ENCODE measurements at places on chromosomes 3 and 15.

- no peak for DNase-seq
Measured at GRCh38 chr15:34018021-34018645, 20.9 kb downstream of the AVEN start.

DNA sequence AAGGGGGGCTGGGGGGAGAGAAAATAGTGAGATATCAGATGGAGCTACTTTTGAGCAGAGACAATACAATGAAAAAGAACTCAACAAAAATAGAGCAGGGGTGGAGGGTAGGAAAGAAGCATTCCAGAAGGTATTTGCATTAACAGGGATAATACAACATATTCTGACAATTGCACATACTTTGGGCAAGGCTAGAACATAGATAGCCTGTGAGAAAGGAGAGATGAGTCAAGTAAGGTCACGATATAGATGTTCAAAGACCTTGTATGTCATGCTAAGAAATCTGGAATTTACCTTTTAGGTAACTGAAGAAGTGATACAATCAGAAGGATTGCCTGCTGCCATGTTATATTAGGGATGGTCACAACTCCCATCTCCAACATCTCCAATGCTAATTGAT lies 155.2 kb downstream of the GSK3B start:
- DNase-seq, result no peak

DNA sequence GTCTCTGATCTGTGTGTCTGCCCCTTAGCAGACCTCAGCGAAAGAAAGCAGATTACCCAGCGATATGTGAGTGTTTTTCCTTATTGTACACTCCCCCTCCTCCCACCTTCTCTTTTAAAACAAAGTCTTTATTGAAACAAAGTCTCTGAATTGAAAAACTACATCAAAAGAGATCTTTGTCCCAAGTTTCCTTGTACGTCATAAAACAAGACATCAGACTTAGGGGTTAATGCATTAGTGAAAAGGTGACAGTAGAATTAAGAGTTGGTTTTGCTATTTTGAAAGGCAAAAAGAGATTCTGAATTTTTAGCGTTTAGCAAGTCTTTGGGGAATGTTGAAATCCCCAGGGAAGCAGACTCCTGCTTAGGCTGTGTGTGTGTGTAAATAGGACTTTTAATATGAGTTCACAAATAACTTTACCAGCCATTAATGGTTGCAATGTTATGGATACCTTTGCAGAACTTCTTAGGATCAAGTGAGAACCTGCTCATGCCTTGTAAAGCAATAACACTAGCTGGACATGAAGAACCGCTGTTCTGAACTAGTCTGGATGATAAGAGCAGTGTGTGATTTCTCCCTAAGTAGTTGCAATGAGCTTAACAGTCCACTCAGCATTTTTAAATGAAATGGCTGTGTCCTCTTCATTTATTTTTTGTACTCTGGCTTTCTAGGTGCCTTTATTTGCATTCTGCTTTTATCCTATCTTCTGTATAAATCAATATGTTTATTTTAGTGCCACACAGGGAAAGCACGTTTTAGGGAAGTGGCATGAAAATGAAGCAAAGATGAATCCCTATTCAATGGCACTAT lies 136.6 kb downstream of the MCTP2 start:
- DNase-seq, result no peak

DNA sequence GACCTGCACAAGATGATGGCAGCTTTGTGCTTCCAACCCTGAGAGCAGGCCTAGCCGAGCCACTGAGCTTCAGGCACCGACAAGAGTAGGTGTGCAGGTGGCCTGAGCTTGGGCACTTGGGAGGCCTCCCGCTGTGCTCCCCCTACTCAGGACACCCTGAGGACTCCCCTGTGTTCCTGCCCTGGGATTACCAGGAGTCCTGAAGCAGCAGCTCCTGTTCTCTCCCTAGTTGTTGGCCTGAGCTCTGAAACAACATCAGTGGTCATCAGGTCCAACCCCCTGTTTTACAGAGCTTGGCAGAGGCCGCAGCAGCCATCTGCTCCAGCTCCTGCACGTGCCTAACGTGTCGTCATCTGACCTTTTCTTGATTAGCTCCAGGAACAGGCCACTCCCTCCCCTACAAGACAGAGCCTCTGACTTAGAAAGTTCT lies 8.0 kb upstream of the MESP2 start:
- no peak for DNase-seq
